Inflammatory macrophage treated with lipopolysaccharide for 4 hours (primary cell): ENCODE measurements at places on chromosomes 11 and 22.
A peak's percentile ranks its signal among the peaks of the same experiment; 100 is the strongest.

DNA sequence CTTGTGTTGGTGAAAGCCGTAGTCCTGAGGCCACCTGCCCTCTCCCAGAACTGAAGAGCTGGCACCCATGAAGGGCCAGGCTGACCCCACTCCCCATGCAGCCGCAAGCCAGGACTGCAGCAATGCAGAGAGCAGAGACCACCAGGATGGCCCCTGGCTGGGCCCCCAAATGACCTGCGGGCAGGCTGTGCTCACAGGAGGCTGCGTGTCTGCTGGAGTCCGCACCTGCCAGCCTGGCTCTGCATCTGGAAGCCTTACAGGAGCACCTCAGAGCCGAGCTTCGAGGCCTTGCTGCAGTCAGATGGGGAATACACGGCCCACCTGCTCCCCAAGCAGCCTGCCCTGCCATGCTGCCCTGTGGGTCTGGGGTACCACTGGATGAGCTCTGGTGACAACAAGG lies 1336.8 kb downstream of the TBC1D22A start:
- no peak for DNase-seq

- peak; percentile 32 for DNase-seq
These were observed 712 bp upstream of the SLC2A11 start for GRCh38 chr22:23856721-23857605.

DNA sequence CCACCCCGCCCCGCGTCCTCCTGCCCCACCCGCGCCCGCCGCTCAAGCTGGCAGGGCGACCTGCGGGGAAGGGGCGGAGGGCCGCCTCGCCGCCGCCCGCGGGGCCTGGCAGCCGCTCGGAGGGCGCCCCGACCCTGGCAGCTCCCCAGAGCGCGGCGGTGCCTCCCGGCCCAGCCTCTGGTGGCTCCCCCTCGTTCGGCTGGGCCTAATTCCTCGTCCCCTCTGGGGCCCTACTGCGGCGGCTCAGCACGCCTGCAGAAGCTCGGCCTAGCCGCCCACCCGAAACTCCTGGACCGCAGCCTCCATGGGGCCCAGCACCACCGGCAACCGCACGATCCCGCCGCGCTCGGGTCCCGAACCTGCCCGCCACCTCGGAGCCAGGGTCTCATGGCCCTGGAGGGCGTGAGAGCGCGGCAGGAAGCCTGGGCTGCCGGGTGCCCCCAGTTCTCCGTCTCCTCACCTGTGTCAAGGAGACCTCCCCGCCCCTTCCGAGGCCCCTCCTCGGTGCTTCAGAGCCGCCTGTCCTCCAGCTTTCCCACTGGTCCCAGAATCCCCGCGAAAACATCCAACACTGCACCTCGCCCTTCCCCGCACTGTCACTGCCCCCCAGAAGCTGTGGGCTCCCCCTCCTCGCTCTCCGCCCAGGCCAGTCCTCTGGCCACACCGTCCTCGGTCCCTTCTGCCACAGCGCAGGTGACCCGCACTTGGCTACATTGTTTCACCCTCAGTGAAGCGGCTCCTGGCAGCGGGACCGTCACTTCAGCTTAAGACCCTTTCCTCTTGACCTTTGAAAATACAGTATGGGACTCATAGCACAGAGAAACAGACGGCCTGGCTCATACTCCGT lies 613 bp upstream of the GSC2 start:
- no peak for DNase-seq

- DNase-seq = no peak
These were observed 41.2 kb upstream of the KCNQ1OT1 start for GRCh38 chr11:2741006-2741376.

GRCh38 chr11:75028321-75028720 lies 39.6 kb downstream of the NEU3 start:
- DNase-seq = no peak

GRCh38 chr22:47444746-47445065 lies 682.3 kb downstream of the TBC1D22A start:
- no peak for DNase-seq

DNA sequence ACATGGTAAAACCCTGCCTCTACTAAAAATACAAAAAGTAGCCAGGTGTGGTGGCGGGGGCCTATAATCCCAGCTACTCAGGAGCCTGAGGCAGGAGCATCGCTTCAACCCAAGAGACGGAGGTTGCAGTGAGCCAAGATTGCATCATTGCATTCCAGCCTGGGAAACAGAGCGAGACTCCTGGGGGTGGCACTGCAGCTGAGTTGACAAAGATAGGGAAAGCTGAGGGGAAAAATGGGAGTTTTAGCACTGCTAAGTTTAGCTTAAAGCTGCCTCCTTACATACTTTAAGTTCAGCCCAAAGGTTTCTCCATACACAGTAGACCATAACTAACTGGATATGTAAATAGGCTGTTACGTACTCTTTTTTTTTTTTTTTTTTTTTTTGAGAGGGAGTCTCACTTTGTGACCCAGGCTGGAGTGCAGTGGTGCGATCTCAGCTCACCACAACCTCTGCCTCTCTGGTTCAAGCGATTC lies 9.0 kb upstream of the USP28 start:
- no peak for DNase-seq

- DNase-seq = no peak
These were observed 82.2 kb upstream of the SUSD2 start for GRCh38 chr22:24099071-24099470.

DNA sequence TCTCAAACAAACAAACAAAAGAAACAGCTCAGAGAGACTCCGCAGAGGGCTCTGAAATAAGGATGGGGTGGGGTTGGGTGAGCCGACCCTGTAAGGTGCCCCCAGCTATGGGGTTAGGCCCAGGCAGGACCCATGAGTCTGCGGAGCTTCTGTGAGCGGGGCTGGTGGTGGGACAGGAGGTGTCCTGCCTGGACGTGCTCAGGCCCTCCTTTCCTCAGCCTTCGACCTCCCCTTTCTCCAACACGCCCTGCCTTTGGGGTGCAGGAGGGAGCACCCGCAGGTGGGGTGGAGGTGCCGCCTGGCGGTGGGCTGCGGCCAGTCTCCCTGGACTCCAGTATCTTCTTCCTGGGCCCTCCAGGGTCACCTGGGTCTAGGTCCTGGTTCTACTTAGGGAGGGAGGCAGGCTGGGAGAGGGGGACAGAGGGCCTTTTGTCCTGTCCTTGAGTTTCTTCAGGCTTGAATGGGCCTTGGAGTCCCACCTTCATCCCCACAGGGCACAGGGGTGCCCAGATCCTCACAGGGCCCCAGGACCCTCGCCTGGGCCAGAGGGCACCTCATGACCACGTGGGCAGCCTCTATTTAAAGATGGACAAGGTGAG lies 12.3 kb downstream of the PRR33 start:
- DNase-seq = no peak

GRCh38 chr11:121996574-121996973 lies 119.4 kb downstream of the BLID start:
- no peak for DNase-seq

DNA sequence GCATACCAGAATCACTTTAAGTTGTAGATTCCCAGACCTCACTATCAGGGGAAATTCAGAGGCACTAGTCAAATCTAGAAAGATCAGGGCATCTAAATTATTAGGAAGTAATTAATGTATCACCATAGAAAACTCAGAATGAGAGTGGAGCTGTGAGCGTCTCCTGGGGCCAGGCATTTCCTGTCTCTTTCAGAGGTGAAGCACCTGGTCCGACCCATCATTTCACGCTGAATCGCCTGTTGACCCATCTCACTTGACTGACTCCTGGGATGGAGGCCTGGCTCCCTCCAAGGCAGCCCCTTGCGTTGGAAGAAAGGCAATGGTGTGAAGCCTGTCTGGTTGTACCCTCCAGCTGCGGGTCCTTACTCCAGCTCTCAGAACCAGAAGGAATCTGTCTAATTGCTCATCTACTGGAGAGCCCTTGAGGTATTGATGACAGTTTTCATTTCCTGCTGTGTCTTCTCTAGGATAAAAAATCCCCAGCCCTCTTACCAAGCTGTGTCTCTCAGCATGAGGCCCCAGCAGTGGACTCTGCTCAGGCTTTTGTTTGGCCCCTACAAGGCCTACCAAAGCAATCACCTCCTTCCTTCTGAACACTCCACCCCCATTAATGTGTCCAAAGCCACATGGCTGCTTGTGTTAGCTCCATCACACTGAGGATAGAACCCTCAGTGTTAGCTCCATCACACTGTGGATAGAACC lies 93.2 kb upstream of the SYT13 start:
- DNase-seq = no peak

DNA sequence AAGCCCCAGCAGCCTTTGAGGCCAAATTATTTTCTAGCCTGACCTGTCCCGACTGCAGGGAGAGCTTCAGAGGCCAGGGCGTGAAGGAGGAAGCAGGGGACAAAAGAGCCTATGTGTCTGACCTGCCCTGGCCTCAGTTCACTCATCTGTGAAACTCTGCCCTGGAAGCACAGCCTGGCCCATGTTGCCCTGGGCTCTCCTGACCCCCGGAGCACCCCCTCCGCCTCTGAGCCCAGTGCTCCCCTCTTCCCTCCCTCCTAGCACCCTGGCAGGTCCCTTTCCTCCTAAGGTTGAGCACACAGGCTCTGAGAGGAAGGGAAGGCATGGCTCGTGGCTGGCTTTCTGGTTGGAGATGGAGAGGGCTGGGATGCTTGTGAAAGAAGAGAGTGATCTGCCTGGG lies 3.4 kb upstream of the A4GALT start:
- no peak for DNase-seq
